ENCODE measurements at places on chromosomes 2 and 18.
A peak's percentile ranks its signal among the peaks of the same experiment; 100 is the strongest.

- DNase-seq, result no peak
Measured at GRCh38 chr2:58900246-58901027, 659.3 kb upstream of the FANCL start.

- DNase-seq, result no peak
Measured at GRCh38 chr2:16035747-16036745, 95.7 kb downstream of the MYCN start.

DNA sequence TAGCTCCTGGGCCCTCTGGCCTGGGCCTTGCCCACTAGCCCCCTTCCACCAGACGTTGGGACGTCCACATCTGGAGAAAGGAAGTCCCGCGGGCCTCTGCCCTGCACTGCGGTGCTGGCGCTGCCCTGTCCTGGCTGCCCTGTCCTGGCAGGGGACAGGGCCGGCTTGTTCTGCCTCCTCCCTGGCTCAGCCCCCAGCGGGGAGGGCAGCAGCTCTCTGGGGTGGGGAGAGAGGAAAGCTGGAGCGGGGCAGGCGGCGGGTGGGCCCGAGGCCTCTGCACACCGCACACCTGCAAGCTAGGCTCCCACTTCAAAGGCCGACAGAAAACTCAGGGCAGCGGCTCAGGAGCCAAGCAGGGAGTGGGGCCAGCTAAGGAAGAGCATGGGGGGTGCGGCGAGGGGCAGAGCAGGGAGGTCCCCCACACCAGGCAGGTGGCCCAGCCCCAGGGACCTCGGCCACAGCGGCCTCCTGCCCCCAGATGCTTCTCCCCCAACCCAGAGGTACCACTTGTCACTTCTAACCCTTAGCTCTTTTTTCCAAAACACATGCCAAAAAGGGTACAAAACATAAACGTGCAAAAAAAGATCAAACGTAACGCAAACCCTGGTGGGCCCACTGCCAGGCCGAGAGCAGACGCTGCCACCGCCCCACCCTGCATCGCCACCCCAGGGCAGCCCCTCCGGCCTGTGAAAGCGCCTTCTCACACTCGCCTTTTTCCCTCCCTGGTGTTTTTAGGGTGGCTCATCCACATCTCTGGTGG lies 13.5 kb downstream of the SNED1 start:
- no peak for DNase-seq

DNA sequence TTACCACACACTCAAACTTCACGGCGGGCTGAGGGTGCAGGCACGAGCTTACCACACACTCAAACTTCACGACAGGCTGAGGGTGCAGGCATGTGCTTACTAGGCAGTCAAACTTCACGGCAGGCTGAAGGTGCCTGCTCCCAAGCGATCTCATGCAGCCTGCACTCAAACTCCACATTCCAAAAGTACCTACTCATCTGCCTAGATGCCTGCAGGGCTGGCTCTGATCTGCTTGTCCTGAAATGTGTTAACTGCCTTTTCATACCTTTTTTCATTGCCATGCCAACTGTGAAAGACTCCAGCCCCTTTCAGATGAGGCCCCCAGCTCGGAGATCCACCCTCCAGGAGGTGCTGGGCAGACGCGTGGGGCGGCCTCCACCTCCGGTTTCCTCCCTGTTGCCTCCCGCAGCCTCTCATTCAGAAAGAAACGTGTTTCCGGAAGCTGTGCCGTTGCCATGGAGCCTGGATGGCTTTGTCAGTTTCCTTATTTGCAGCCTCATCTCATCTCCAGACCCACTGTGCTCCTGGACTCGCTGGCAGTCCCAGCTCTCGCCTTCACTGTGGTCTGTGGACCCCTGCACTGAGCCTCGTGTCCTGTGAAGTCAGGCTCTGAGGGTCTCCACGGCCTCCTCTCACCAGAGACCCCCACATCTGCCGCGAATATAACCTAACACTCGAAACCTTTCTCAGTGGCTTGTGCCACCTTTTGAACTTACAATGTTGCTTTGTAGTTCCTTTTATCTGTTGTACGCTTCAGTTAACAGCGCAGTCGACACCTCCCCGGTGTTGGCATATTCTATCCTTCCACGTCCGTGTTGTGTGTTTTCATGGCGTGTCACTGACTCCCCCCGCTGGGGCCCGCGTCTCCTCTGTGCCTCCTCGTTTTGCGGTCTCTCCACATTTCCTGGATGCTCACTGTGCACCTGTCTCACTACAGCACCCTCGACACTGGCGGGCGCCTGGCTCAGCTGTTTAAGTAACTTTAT lies 106.1 kb upstream of the ALKAL2 start:
- DNase-seq, result peak; percentile 35

GRCh38 chr2:67871686-67872412 lies 191.0 kb downstream of the C1D start:
- DNase-seq, result peak; percentile 97

DNA sequence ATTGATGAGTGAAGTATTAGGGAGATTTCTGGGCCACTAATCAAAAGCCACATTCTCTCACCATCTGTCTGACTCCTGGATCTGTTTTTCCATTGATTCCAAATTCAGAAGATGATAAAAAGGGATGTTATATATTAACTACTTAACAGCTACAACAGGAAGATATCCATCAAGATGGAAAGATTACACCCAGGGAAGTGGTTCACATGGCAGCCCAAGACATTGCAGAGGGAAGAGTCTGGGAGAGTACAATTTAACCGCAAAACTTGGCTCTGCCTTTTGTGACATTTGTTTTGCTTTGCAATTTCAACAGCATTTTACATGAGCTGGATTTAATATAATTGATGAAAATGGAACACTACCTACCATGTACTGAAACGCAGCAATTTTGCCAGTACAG lies 22.5 kb upstream of the TCF4 start:
- DNase-seq, result no peak

DNA sequence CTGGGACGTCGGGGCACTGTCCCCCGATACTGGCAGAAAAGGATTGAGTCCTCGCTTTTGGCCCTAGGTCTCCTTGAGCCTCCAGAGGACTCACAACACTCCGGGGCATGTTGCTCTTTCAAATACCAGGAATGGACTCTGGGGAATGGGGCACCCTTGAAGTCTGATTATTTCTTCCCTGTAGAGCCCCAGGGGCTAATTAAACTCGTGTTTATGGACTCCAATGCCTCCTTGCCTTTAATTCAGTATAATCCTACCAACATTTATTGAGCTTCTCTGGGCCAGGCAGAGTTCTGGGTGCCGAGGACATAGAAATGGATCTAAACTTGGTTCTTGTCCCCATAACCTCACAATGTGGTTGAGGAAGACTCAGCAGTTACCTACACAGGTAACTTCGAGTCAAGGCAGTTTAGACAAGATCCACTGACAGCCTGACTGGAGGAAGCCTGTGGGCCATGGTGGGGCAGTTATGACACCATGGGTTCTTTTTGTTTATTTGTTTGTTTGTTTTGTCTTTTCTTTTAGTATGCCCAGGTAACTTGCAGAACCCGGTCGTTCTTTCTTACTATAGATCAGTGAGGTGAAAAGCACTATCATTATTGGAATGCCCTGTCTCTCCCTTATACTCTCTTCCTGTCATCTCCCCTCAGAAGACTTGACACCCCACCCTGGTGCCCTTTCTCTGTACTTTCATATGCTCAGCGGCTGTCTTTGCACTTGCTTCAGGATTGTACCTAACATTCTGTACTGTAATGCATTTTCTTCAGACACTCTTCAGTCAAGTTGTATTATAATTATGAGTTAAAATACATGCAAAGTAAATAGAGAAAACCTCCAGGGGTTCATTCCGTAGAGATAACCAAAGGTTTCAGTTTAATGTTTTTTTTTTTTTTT lies 3.2 kb downstream of the CFLAR start:
- DNase-seq, result peak; percentile 72

GRCh38 chr18:63741769-63742168 lies 33.4 kb upstream of the SERPINB7 start:
- DNase-seq, result peak; percentile 76

DNA sequence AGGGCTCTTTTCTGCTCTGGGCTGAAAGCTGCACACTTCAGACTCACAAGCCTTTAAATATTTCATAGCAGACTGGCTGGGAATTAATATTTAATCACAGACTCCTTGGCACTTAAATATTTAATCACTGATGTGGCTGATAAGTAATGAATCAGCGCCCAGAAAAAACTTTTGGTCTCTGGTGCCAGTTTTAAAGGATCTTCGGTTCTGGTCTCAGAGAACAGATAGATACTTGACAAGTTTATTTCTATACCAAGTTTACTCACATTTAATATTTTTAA lies 201.2 kb downstream of the MYCN start:
- DNase-seq, result no peak

- DNase-seq, result no peak
Measured at GRCh38 chr18:35939138-35939537, 33.3 kb upstream of the RMP24 start.

DNA sequence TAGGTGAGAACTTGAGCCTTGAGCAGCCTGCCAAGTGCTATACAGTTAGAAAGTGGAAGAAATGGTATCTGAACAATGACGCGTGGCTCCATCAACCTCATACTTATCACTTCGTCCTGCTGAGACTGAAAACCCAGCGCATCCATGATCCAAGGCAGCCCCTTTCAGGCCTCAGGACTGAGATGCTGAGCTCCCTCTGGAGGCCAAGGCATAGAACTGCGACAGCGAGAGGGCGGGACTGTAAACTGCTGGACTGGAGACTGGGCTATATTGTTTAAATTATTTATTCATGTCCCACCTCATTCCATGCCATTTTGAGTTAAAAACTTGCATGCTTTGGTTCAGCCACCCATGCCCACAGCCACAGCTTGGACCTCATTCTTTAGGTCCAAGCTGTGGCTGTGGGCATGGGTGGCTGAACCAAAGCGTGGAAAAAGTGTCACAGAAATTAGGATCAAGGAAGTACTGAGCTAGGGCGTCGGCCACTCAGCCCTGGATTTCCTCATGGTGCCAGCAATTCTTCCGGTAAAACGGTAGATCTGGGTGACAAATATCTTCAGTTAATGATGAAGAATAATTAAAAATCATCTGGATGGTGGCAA lies 195.5 kb downstream of the L3MBTL4 start:
- peak; percentile 20 for DNase-seq

DNA sequence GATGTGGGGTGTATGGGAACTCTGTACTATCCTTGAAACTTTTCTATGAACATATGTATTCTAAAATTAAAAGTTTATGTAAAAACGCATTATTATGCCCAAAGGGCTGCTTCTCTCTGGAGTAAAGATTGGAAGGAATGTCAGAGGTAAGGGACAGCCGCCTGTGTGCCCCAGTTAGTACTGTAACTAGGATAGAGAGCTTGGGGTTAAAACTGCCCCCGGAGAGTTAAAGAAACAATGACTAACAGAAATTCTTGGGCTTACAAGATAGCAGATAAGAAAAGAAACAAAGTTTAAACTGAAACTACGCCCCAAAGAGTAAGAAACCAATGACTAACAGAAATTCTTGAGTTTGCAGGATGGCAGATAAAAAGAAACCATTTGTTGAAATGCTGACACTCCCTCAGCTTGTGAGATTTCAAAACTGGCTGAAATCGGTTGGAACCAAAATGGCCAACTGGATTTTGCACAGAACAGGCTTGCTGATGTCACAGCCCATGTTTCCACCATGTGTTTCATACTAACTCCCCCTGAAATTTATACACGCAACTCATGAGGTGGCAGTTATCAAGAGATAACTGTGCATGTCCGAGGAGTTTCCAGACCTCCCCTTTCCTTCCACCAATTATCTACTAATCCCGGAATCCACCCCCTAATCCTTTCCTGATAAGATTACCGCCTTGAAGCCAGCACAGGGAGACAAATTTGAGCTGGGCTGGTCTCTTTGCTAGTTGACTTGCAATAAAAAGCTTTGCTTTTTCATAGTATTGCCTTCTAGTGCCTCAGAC lies 8.7 kb upstream of the TXNDC2 start:
- peak; percentile 87 for DNase-seq

DNA sequence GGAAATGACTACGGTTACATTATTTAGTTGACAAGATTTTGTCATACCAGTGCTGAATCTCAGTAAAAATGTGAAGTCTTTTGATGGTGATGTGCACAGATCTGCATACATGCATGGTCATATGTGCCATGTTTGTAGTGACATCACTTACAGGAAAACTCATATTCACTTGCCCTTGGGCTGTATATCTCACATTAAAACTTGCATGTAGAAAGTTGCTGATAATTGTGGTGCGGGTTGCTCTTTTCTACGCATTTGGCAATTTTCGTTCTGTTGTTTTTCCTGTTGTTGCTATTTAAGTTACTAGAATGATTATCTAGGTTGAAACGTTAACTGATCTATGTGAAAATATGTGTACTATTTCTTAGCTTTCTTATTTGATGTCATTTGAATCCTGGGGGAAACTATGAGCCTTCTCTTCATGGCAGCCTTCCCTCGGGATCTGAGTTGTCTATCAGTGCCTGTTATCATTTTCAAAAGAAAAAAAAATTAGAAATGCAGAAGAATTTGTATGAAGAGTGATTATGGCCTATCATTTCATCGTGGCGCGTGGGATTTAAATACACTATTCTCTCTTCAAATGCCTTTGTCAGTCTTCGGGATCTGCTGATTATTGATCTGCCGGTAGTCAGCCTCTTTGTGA lies 296.6 kb downstream of the TMX3 start:
- no peak for DNase-seq
